ENCODE measurements at places on chromosomes 3 and 15. TPM values are rescaled to one million over a fixed set of nuclear protein-coding genes. Genes with fewer than 3 reads are reported as not detected.

MESP2 gene
- not detected for total RNA-seq

GRCh38 chr15:57322602-57323250 lies 53.6 kb upstream of the CGNL1 start:
- H3K27me3 ChIP-seq = peaks cover 9% of the 10 kb centered on the region
- H3K36me3 ChIP-seq = no peaks in the 10 kb centered on the region
- H3K4me1 ChIP-seq = peaks cover 25% of the 10 kb centered on the region
- no peak overlapping the region for H3K27ac ChIP-seq
- H3K4me3 ChIP-seq = no peak overlapping the region

GRCh38 chr3:184873141-184873540 lies 61.2 kb downstream of the VPS8 start:
- no peak for DNase-seq
- H3K4me3 ChIP-seq = no peak overlapping the region
- H3K27me3 ChIP-seq = no peaks in the 10 kb centered on the region
- H3K4me1 ChIP-seq = no peaks in the 10 kb centered on the region

EIF2A gene
- total RNA-seq = 76.1 TPM

NT5DC2 gene
- total RNA-seq = 192 TPM
